ENCODE measurements at places on chromosomes 3 and 15. TPM values are rescaled to one million over a fixed set of nuclear protein-coding genes. Genes with fewer than 3 reads are reported as not detected.

DNA sequence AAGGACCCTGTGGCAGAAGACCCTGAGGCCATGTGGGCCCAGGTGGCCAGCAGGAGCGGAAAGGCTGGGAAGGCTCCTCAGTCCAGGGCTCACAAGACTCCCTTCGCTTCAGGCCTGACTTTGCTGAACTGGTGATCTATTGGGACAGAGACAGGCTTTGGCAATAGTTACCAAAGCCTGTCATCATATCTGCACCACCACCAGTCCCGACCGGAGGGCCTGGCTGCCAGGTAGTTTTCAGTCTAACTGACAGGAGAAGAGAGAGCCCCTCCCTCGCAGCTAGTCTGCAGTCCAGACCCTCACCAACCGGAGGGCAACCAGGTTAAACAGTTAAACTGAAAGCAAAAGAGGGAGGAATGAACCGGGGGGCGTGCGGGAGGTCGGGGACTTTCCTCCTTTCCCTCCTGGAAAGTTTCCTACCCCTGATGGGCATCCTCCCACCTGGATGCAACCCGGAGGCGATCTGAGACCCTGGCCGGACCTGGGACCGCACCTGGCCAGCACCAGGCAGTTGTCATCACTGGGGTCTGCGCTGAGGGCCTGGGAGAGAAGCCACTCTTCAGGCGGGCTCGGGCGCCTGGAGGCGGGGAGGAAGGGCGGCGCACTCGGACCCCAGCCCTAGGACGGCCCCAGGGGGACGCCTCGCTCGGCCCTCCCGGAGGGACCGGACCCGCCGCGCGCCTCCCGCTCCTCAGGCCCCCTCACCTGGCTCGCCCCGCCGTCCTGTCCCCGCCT, 435 bp downstream of the RAB27A start:
- no peak for DNase-seq

- DNase-seq, result no peak
These were observed 21.9 kb downstream of the KY start for GRCh38 chr3:134628884-134629283.

The FBLN2 gene
- total RNA-seq, result not detected

The GABRR3 gene
- total RNA-seq, result not detected

GRCh38 chr3:151227807-151228665, 25.0 kb upstream of the GPR171 start:
- peak; percentile 58 for DNase-seq

The TTLL13 gene
- 0.43 TPM for total RNA-seq

DNA sequence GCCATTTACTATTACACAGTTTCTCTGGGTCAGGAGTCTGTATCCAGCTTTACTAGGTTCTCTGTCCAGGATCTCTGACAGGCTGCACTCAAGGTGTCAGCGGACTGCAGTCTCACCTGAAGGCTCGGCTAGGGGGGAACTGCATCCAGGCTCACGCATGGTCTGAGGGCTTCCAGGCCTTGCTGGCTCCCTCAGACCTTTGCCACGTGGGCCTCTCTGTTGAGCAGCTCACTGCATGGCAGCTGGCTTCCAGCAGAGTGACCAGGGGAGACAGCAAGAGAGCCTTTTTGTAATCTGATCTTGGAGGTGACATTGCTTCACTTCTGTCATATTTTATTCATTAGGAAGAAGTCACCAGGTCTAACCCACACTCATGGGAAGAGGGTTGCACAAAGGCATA, 152.3 kb downstream of the CACNA2D3 start:
- no peak for DNase-seq

DNA sequence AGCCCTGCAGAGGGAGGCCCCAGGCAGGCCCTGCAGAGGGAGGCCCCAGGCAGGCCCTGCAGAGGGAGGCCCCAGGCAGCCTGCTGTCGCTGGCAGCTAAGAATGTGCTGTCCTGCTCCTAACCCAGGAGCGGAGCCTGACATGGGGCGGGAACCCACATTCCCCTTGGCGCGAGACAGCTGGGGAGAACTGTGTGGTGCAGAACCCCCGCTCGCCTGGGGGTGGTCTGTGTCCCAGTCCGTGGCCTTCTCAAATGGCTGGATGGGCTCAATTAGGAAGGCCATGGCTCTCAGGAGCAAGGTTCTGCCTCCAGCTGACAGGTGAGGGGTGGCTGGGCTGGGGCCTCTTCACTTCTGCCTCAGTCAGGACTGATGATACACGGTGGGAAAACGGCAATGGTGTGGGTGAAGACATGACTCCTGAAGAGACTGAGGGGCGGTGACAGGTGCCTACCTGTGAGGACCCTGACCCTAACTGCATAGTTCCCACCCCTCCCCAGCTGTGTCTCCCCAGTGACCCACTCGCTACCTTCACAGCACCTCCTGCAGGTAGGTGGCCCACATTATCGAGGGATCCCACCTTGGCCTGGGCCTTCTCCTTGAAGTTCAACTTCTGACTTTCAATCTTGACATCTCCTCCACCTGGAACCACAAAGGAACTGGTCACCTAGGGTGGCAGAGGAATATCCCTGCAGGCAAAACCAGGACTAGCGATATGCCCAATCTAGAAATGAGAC, 52.0 kb downstream of the DHX30 start:
- DNase-seq, result no peak

DNA sequence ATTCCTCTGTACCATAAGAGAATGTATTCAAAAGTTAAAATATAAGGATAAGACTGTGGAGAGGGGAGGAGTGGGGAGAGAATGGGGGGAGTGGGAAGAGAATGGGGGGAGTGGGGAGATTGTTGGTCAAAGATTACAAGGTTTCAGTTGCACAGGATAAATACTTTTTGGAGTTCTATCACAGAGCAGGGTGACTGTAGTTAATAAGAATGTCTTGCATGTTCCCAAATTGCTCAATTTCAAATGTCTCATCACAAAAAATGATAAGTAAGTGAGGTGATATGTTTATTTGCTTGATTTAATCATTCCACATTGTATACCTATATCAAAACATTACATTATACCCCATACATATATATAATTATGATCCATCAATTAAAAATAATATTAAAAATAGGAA, 23.0 kb upstream of the MEF2A start:
- DNase-seq, result no peak

The PODXL2 gene
- 20.8 TPM for total RNA-seq

DNA sequence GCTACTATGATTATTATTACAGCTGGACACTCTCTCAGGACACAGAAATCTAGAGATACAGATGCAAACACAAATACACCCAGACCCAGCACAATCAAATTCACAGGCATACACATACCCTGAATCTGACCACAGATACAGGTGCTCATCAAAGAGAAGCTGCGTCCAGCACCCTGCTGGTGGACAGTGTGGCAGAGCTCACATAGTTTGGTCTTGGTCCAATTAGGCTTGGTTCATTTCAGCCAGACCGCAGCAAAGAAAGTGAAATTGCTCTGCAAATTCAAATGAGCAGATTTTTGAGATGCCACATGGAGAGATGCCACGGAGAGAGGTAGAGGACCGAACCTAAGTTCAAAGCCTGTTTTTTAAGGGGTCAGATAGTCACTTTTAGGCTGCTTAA, 55.6 kb downstream of the ANAPC13 start:
- no peak for DNase-seq
